ENCODE measurements at places on chromosomes 13 and 19. TPM values are rescaled to one million over a fixed set of nuclear protein-coding genes. Genes with fewer than 3 reads are reported as not detected.

- no peak for DNase-seq
Measured at GRCh38 chr13:21538753-21539152, 65.2 kb downstream of the MICU2 start.

GRCh38 chr19:33294058-33294798 is 8.1 kb downstream of the CEBPA start:
- DNase-seq: no peak

DNA sequence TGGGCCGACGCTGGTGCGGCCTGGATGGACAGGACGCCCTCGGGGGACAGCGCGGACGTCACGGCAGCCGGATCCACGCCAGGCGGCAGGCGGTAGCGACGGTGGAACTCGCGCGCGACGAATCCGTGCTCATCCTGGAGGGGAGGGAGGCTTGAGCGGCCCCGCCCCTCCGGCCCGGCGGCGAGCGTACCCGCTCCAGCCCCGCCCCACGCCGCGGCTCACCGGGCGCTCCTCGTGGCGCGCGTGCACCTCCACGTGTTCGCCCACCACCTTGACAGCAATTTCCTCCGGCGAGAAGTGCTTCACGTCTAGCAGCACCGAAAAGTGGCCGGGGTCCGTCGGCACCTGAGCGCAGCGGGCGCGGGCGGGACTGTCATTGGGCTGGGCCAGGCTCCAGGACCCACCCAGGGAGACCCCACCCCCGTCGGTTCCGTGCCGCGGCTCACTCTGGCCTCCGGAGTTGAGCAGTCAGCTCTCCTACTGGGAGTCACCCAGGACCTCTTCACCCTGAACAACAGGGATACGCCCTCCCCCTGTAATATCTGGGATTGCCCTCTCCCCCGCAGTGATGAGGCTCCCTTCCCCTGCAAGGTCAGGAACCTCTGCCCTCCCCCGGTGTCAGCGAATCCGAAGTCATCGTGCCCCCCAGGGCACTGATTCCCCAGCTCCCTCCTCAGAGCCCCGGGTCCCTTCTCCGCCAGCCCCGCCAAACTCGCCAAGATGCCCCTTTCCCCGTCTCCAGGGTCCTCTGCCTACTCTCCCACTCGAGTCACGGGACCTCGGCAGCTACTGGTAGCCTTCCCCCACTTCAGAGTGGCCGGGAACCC is 1.1 kb downstream of the HSPB6 start:
- no peak for DNase-seq

GRCh38 chr13:88887045-88887662 is 1216.0 kb downstream of the SLITRK5 start:
- DNase-seq: no peak

DNA sequence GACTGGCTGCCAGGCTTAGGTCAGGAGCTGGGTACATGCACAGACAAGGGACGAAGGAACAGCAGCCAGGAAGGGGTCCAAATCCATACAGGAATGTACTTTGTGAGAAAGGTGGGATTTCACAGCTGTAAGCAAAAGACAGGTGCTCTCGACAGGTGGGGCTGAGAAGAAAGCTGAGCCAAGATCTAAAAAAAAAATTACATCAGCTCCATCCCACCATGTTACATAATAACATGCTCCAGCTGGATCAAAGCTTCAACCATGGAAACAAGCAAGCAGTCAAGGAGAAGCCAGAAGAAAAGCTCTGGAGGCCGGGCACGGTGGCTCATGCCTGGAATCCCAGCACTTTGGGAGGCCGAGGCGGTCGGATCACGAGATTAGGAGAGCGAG is 8.0 kb downstream of the UBXN6 start:
- DNase-seq: no peak

DNA sequence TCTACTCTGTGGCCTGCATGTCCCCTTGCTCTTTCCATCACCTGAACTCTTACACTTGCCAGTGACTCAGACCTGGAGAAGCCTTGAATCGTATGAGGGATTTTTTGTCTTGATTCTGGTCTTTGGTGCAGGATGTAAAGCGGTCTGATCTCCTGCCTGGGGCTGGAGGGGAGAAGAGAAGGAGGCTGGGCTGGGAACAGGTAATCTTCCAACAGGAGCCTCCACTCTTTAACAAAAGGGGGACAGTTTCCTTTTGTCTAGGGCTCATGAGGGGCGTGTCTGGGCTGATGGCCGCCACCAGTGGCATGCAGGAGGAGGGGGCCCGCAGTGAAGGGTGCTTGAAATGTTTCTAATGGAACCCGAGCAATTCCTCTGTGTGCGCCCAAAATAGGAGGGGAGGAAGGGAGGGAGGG is 24.7 kb downstream of the NFIX start:
- DNase-seq: no peak

GRCh38 chr13:28680541-28680940 is 21.6 kb downstream of the POMP start:
- DNase-seq: no peak

DNA sequence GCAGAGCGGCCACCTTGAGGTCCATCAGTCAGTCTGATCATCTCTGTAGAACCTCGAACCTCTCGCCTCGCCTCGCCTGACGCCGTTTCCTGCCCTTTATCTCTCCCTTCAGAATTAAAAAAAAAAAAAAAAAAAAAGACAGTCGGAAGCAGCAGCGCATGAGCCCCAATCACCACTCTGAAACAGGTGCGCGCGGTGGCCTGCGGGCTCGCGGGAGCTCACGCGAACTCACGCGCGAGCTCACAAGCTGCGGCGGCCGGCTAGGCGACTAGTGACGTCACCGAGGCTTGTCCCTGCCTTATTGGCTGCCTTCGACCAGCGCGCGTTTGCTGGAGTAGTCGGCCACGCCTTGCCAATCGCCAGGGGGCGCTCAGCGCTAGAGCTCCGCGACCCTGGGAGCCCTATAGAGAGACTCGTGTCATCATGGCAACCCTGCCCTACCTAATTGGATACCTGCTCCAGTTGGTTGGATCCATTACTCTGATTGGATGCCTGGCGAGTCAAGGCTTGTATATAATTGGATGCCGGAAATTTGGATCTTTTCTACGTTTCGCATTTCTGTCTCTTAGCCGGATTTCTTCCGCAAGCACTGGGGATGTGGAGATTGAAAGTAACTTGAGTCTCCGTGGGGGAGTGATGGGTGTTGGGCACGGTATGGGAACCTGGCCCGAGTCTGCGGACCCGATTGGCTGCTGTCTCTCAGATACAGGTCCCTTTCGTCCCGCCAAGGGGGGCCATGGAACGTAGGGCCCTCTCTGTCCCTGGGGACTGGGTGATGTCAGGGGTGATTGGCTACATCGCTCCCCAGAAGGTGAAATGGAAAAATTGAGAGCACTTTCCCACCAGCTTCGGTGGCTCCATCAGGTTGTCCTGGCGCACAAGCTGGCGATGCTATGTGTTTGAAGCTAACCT is 31.6 kb downstream of the SYT3 start:
- DNase-seq: peak; percentile 96

TBXA2R gene
- 1.3 TPM for total RNA-seq

C19orf38 gene
- 31.0 TPM for total RNA-seq

TSKS gene
- total RNA-seq: 1.1 TPM

BRD4 gene
- 32.3 TPM for total RNA-seq

ZNF253 gene
- 4.8 TPM for total RNA-seq

Measured in hematopoietic multipotent progenitor cell (in vitro differentiated cells).